ENCODE measurements at places on chromosomes 6 and 20. TPM values are rescaled to one million over a fixed set of nuclear protein-coding genes. Genes with fewer than 3 reads are reported as not detected.

GRCh38 chr6:105882828-105883227 lies 203.3 kb upstream of the PRDM1 start:
- H3K36me3 ChIP-seq, result no peaks in the 10 kb centered on the region
- no peak for DNase-seq
- H3K27ac ChIP-seq, result no peak overlapping the region
- H3K4me1 ChIP-seq, result peaks cover 11% of the 10 kb centered on the region
- no peaks in the 10 kb centered on the region for H3K27me3 ChIP-seq

- peak overlapping the region; percentile 72 for H3K4me3 ChIP-seq
- no peaks in the 10 kb centered on the region for H3K4me1 ChIP-seq
- H3K27ac ChIP-seq, result peak overlapping the region; percentile 76
- H3K36me3 ChIP-seq, result no peaks in the 10 kb centered on the region
- H3K27me3 ChIP-seq, result no peaks in the 10 kb centered on the region
- no peak for DNase-seq
These were observed 971 bp downstream of the NFKBIE start for GRCh38 chr6:44264154-44265006.

DNA sequence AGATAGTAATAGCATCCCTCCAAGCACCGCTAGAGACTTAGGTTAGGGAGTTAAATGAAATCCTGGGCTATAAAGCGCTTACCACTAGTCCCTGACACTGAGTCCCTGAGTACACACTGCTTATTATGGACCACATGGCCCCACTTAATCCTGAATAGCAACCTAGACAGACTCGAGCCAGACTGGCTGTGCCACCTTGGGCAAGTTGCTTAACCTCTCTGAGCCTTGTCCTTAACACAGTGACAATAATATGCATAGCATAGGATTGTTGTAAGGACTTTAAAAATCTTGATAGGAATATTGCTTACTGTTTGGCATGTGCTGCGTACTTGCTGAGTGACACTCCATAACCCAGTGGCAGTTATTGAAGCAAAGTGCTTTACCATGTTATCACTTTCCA lies 125.6 kb upstream of the SASH1 start:
- DNase-seq, result no peak
- no peaks in the 10 kb centered on the region for H3K36me3 ChIP-seq
- no peak overlapping the region for H3K27ac ChIP-seq
- no peak overlapping the region for H3K4me3 ChIP-seq

GRCh38 chr6:105733556-105734162 lies 330.8 kb upstream of the PREP start:
- no peaks in the 10 kb centered on the region for H3K36me3 ChIP-seq
- no peak overlapping the region for H3K27ac ChIP-seq
- H3K27me3 ChIP-seq, result no peaks in the 10 kb centered on the region
- no peaks in the 10 kb centered on the region for H3K4me1 ChIP-seq

AKAP12 gene
- total RNA-seq, result 13.2 TPM

FOXF2 gene
- total RNA-seq, result 0.90 TPM

NDRG3 gene
- 7.5 TPM for total RNA-seq

GRCh38 chr6:41790045-41790444 lies 2.6 kb downstream of the TOMM6 start:
- no peak overlapping the region for H3K27ac ChIP-seq
- H3K27me3 ChIP-seq, result no peaks in the 10 kb centered on the region
- H3K36me3 ChIP-seq, result no peaks in the 10 kb centered on the region
- DNase-seq, result no peak

- no peaks in the 10 kb centered on the region for H3K36me3 ChIP-seq
- no peak overlapping the region for H3K27ac ChIP-seq
- DNase-seq, result no peak
- no peaks in the 10 kb centered on the region for H3K27me3 ChIP-seq
These were observed 70.7 kb downstream of the PDE7B start for GRCh38 chr6:135922174-135922573.

DNA sequence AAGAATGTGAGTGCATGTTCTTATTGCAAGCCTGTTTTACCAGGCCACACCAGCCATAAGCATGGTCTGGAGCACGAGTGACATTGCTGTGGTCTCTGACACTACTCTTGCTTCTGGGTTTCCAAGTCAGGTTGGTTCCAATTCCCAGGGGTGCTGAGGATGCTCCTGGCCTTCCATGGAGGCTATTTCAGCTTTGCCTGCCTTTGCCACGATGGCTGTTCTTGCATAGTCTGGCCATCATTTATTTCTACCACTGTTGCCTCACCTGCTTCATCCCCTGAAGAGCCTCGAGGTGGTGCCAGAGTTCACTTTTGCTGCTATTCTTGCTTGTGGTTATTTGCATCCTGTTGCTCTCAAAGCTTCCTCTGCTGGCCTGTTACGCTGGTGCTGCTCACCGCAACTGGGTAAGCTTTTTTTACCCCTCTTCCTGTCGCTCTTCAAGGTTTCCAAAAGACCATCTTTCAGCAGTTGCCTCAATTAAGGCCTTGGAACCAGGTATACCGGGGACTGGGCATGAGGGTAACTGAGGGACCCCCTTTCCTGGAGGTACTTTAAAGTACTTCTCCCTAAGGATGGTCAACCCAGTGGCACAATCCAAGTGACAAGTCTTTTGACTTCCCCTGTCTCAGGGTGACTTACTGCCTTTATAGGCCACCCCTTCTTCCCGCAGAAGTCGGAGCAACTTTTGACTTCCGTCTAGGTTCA lies 64.5 kb downstream of the AKAP7 start:
- no peaks in the 10 kb centered on the region for H3K27me3 ChIP-seq
- no peak overlapping the region for H3K27ac ChIP-seq
- H3K4me1 ChIP-seq, result no peaks in the 10 kb centered on the region
- DNase-seq, result no peak
- H3K36me3 ChIP-seq, result no peaks in the 10 kb centered on the region

- H3K27ac ChIP-seq, result peak overlapping the region; percentile 50
- peaks cover 65% of the 10 kb centered on the region for H3K4me1 ChIP-seq
- no peaks in the 10 kb centered on the region for H3K27me3 ChIP-seq
- H3K36me3 ChIP-seq, result no peaks in the 10 kb centered on the region
- H3K4me3 ChIP-seq, result no peak overlapping the region
- no peak for DNase-seq
These were observed 27.5 kb downstream of the NCOA7 start for GRCh38 chr6:125818225-125818657.

DNA sequence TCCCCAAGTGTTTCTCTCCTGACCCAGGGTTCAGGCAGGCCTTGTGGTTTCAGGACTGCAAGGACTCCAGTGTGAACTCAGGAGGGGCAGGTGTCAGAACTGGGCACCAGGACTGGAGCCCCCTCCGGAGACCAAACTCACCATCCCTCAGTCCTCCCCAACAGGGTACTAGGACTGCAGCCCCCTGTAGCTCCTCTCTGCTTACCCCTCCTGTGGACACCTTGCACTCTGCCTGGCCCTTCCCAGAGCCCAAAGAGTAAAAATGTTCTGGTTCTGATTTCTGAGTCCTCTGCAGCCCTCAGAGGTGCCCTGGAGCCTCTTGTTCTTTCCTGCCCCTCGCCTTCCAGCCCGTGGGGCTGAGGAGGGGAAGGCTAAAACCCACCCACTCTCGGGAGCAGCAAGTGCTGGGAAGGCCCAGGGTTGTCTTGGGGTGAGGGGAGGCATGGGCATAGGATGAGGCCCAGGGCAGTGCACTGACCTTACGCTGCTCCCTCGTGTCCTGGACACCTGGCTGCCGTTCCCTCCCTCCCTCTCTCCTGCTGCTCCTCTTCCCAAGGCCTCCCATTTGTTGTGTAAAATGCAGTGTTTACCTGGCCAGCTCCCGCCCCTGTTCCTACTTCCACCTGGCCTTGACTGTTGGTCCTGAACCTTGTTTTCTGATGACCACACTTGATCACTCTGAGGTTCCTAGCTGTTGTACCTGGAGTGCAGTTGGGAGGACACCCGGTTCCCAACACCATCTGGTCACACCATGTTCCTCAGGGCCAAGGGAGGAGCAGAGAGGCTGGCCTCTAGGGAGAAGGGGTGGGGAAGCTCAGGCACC lies 9.9 kb downstream of the CNPY3 start:
- H3K27ac ChIP-seq, result peak overlapping the region; percentile 69
- no peaks in the 10 kb centered on the region for H3K27me3 ChIP-seq
- DNase-seq, result peak; percentile 83

GRCh38 chr6:74408844-74409243 lies 712.8 kb downstream of the CD109 start:
- H3K27me3 ChIP-seq, result no peaks in the 10 kb centered on the region
- H3K27ac ChIP-seq, result no peak overlapping the region
- no peaks in the 10 kb centered on the region for H3K4me1 ChIP-seq
- no peak overlapping the region for H3K4me3 ChIP-seq
- no peaks in the 10 kb centered on the region for H3K36me3 ChIP-seq
- no peak for DNase-seq

GRCh38 chr6:87628881-87629280 lies 38.9 kb downstream of the ORC3 start:
- no peaks in the 10 kb centered on the region for H3K4me1 ChIP-seq
- no peaks in the 10 kb centered on the region for H3K27me3 ChIP-seq
- H3K36me3 ChIP-seq, result no peaks in the 10 kb centered on the region
- H3K4me3 ChIP-seq, result no peak overlapping the region
- H3K27ac ChIP-seq, result no peak overlapping the region
- no peak for DNase-seq

OR2H1 gene
- not detected for total RNA-seq

IL20RA gene
- total RNA-seq, result 9.3 TPM

DNA sequence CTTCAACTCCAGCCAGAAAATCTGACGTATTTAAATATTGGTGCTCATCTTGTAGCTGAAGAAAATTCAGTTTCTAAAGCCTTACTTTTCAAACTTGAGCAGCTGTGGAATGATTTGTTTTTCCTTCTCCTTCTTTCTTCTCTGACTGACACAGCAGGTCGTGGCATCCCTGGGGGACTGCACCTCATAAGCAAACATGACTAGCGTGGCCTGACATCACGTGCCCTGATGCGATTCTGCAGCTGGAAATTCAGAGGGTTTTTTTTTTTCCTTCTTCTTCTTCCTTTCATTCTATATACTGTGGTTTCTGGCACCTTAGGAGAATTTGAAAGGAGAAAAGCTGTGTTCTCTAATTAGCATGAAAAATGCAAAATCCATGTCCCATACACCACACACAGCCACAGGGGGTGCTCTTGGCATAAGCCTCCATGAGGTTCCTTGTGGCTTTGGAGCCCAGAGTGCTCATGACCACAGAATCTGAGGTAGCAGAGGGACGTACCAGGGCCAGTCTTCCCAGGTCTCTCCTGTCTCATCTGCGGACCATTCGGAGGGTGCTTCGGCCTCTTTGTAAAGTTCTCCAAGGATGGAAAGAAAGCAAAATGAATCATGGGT lies 258.5 kb upstream of the CDH4 start:
- H3K27ac ChIP-seq, result no peak overlapping the region
- DNase-seq, result no peak
- H3K4me3 ChIP-seq, result no peak overlapping the region
- H3K27me3 ChIP-seq, result no peaks in the 10 kb centered on the region
- no peaks in the 10 kb centered on the region for H3K36me3 ChIP-seq

CLVS2 gene
- total RNA-seq, result not detected

NKX2-4 gene
- not detected for total RNA-seq

- no peak overlapping the region for H3K27ac ChIP-seq
- H3K4me3 ChIP-seq, result no peak overlapping the region
- no peak for DNase-seq
- no peaks in the 10 kb centered on the region for H3K27me3 ChIP-seq
- no peaks in the 10 kb centered on the region for H3K36me3 ChIP-seq
These were observed 349.2 kb downstream of the MAFB start for GRCh38 chr20:40339661-40340449.

GRCh38 chr20:2804041-2804828 lies 3.8 kb upstream of the CPXM1 start:
- DNase-seq, result no peak
- peaks cover 7% of the 10 kb centered on the region for H3K4me1 ChIP-seq
- no peaks in the 10 kb centered on the region for H3K27me3 ChIP-seq
- H3K4me3 ChIP-seq, result no peak overlapping the region
- no peaks in the 10 kb centered on the region for H3K36me3 ChIP-seq
- no peak overlapping the region for H3K27ac ChIP-seq

- no peaks in the 10 kb centered on the region for H3K36me3 ChIP-seq
- no peaks in the 10 kb centered on the region for H3K4me1 ChIP-seq
- no peak overlapping the region for H3K27ac ChIP-seq
- no peak for DNase-seq
- no peaks in the 10 kb centered on the region for H3K27me3 ChIP-seq
These were observed 183.7 kb downstream of the CD109 start for GRCh38 chr6:73879501-73880293.

HLA-DQA2 gene
- not detected for total RNA-seq

DNA sequence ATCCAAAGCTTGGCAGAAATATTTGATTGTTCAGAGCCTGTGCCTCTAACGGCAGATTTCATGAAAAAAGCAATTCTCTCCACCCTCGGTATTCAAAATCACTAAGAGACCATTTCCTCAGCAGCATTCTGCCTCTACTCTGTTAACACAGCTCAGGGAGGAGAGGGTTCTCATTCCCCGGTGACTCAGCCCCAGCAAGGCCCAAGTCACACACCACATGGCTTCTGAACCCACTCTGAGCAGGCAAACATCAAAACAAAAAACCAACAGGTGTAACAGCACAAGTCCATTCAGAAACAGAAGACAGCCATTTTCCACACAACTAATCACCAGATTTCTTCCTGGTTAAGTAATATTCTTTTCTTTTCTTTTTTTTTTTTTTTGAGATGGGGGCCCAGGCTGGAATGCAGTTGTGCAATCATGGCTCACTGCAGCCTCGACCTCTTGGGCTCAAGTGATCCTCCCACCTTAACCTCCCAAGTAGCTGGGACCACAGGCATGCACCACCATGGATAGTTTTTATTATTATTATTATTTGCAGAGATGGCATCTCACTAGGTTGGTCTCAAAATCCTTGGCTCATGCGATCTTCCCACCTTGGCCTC lies 55.4 kb downstream of the GFOD1 start:
- no peak overlapping the region for H3K27ac ChIP-seq
- H3K4me1 ChIP-seq, result peaks cover 11% of the 10 kb centered on the region
- no peaks in the 10 kb centered on the region for H3K27me3 ChIP-seq
- no peak for DNase-seq
- H3K36me3 ChIP-seq, result no peaks in the 10 kb centered on the region

GRCh38 chr20:57261457-57262251 lies 4.8 kb downstream of the BMP7 start:
- no peaks in the 10 kb centered on the region for H3K36me3 ChIP-seq
- no peak overlapping the region for H3K27ac ChIP-seq
- DNase-seq, result no peak

DNA sequence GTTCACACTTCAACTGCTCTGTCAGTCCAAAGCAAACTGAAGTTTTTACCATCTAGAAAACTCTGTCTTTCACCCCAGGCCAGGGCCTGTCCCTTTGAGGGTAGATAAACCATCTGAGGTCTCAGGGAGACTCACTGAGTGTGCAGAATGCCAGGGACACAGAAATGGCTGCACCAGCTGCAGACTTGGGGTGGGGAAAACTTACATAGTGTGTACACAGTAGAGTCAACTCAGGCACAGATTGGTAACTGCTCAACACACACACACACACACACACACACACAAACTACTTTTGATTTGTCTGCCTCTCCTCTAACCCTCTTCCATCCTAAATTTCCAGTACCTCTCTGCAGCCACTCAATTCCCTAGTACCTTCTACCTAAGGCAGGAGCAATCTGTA lies 374.9 kb upstream of the JAG1 start:
- no peaks in the 10 kb centered on the region for H3K4me1 ChIP-seq
- H3K27ac ChIP-seq, result no peak overlapping the region
- no peaks in the 10 kb centered on the region for H3K27me3 ChIP-seq

GRCh38 chr6:15585760-15586214 lies 77.0 kb downstream of the DTNBP1 start:
- H3K27ac ChIP-seq, result no peak overlapping the region
- H3K27me3 ChIP-seq, result no peaks in the 10 kb centered on the region
- H3K4me1 ChIP-seq, result no peaks in the 10 kb centered on the region
- no peak for DNase-seq

SPATS1 gene
- total RNA-seq, result not detected

- no peaks in the 10 kb centered on the region for H3K4me1 ChIP-seq
- H3K4me3 ChIP-seq, result no peak overlapping the region
- no peaks in the 10 kb centered on the region for H3K36me3 ChIP-seq
- DNase-seq, result no peak
- no peak overlapping the region for H3K27ac ChIP-seq
- H3K27me3 ChIP-seq, result no peaks in the 10 kb centered on the region
These were observed 109.2 kb upstream of the MYL9 start for GRCh38 chr20:36432096-36432495.

All from pancreas (tissue), 10 donors.